ENCODE measurements at places on chromosomes 3 and 15.

- H3K4me3 ChIP-seq, result peak within 1 kb of the TSS; percentile 93
- peak; percentile 82 for DNase-seq
- H3K36me3 ChIP-seq, result peaks cover 42% of the 10 kb centered on the region
- peaks cover 56% of the 10 kb centered on the region for H3K4me1 ChIP-seq
These were observed at the start of gene ANXA2 for GRCh38 chr15:60397772-60398445. Gene ANXA2 (minus strand): TSS chr15:60397986. CDS start chr15:60386075, 11,911 bp downstream.

- no peak overlapping the region for H3K4me3 ChIP-seq
- DNase-seq, result no peak
- no peaks in the 10 kb centered on the region for H3K4me1 ChIP-seq
- H3K27me3 ChIP-seq, result peaks cover 7% of the 10 kb centered on the region
- H3K27ac ChIP-seq, result no peak overlapping the region
These were observed 279.3 kb upstream of the RASGRP1 start for GRCh38 chr15:38843736-38844590.

- no peaks in the 10 kb centered on the region for H3K4me1 ChIP-seq
- no peaks in the 10 kb centered on the region for H3K36me3 ChIP-seq
- no peaks in the 10 kb centered on the region for H3K27me3 ChIP-seq
- no peak overlapping the region for H3K27ac ChIP-seq
- H3K4me3 ChIP-seq, result no peak overlapping the region
These were observed 79.5 kb downstream of the FBLN2 start for GRCh38 chr3:13628432-13628831.

DNA sequence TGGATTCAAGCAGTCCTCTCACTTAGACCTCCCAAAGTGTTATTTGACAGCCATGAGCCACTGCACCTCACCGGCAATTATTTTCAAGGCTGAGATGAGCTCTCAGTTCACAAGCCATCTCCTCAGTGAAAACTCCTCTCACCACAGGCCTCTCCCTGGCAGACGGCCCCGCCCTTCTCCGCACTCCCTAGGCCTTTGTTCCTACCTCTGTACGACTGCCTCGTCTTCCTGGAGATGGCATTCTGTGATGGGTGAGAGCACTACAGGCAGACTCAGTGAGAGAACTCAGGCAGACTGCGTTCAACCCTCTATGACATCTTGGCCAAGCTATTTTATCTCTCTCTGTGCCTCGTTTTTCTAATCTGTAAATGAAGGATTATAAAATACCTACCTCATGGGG, 67.0 kb upstream of the TPM1 start:
- DNase-seq, result no peak
- H3K4me1 ChIP-seq, result no peaks in the 10 kb centered on the region
- no peak overlapping the region for H3K4me3 ChIP-seq
- H3K27ac ChIP-seq, result no peak overlapping the region
- peaks cover 9% of the 10 kb centered on the region for H3K27me3 ChIP-seq

- no peak overlapping the region for H3K4me3 ChIP-seq
- peaks cover 2% of the 10 kb centered on the region for H3K4me1 ChIP-seq
- H3K27ac ChIP-seq, result no peak overlapping the region
- peaks cover 31% of the 10 kb centered on the region for H3K27me3 ChIP-seq
- DNase-seq, result no peak
These were observed 118.1 kb downstream of the CACNA1D start for GRCh38 chr3:53612508-53612907.

GRCh38 chr15:100769043-100769974, 110.3 kb upstream of the ALDH1A3 start:
- no peak overlapping the region for H3K4me3 ChIP-seq
- no peak overlapping the region for H3K27ac ChIP-seq
- H3K4me1 ChIP-seq, result no peaks in the 10 kb centered on the region
- no peaks in the 10 kb centered on the region for H3K27me3 ChIP-seq

GRCh38 chr15:73886717-73887345, 13.5 kb downstream of the TBC1D21 start:
- no peak overlapping the region for H3K4me3 ChIP-seq
- no peak overlapping the region for H3K27ac ChIP-seq
- no peak for DNase-seq
- H3K27me3 ChIP-seq, result peaks cover 14% of the 10 kb centered on the region

DNA sequence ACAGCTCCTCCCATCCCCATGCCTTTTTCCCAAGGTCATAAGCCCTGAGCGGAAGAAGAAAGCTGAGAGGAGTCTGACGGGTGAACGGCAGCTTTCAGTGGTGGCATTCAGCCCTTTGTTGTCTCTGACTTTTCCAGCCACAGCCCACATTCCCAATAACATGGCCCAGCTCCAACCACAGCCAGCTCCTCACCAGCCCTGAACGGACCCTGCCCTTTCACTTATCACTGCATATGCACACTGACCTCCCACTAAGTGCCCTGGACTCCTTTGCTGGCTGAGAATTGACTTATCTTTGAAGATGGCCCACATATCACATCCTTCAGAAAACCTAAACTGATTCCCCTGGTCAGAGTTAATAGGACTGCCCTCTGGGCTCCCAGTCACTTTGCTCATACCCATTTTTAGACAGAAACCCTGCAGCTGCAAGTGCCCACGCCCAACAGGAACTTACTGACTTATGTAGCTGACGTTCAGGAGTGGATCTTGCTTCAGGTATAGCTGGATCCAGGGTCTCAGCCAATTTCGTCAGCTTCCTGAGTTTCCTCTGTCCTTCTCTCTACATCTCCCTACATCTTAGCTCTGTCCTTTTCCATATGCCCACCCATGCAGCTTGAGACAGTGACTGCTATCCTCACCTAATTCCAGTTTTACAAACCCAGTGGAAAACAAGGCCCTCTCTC, 348.5 kb upstream of the PROK2 start:
- H3K4me1 ChIP-seq, result peaks cover 16% of the 10 kb centered on the region
- DNase-seq, result no peak
- H3K27me3 ChIP-seq, result no peaks in the 10 kb centered on the region
- no peak overlapping the region for H3K4me3 ChIP-seq

- no peak overlapping the region for H3K27ac ChIP-seq
- no peak for DNase-seq
- no peaks in the 10 kb centered on the region for H3K27me3 ChIP-seq
- H3K36me3 ChIP-seq, result peaks cover 4% of the 10 kb centered on the region
- H3K4me1 ChIP-seq, result peaks cover 18% of the 10 kb centered on the region
- H3K4me3 ChIP-seq, result no peak overlapping the region
These were observed 884.8 kb downstream of the FHIT start for GRCh38 chr3:60366486-60366885.

DNA sequence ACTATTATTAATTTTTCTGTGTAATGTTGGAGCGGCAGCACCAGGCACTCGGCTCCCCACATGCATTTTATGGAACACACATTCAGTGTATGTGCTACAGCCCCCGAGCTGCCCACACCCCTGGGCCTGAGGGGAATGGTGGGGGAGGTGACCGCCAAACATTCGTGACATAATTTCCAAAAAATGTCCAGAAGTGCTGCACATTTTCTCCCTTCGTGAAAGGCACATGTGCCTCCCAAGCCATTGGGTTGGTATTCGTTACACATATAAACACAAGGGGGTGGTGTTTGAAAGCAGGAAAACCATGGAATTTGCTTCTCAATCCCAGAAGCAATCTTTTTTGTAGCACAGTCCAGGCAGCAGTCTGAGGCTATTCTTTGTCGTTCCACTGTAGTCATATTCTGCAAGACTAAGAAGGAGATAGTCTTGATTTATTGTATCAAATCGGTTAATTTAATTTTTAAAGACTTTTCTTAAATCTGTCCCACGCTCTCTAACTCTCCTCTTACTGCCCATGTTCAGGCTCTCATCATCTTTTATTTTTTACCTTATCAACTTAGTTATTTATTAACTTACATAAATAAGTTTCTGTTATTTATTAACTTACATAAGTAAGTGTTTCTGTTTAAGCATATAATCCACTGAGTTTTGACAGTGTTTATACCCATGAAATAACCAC, 39.2 kb upstream of the POLR2M start:
- H3K27me3 ChIP-seq, result peaks cover 26% of the 10 kb centered on the region
- no peak overlapping the region for H3K4me3 ChIP-seq
- no peak for DNase-seq
- H3K4me1 ChIP-seq, result no peaks in the 10 kb centered on the region
- H3K36me3 ChIP-seq, result no peaks in the 10 kb centered on the region

- H3K36me3 ChIP-seq, result peaks cover 1% of the 10 kb centered on the region
- peaks cover 13% of the 10 kb centered on the region for H3K4me1 ChIP-seq
- peak within 1 kb of the TSS; percentile 66 for H3K27ac ChIP-seq
- DNase-seq, result no peak
These were observed at the start of gene MAP4 for GRCh38 chr3:48016301-48016973. Gene MAP4 (minus strand): TSS chr3:48016416. CDS start chr3:47998860, 17,556 bp downstream.

GRCh38 chr3:161171639-161172552, 49.2 kb upstream of the NMD3 start:
- H3K4me1 ChIP-seq, result no peaks in the 10 kb centered on the region
- no peak for DNase-seq
- H3K27me3 ChIP-seq, result no peaks in the 10 kb centered on the region
- H3K4me3 ChIP-seq, result no peak overlapping the region

- peak; percentile 45 for DNase-seq
- H3K4me1 ChIP-seq, result peaks cover 68% of the 10 kb centered on the region
- peak overlapping the region; percentile 67 for H3K4me3 ChIP-seq
- H3K27me3 ChIP-seq, result no peaks in the 10 kb centered on the region
- H3K36me3 ChIP-seq, result peaks cover 12% of the 10 kb centered on the region
These were observed 70.6 kb upstream of the BHLHE40 start for GRCh38 chr3:4908433-4909156.

DNA sequence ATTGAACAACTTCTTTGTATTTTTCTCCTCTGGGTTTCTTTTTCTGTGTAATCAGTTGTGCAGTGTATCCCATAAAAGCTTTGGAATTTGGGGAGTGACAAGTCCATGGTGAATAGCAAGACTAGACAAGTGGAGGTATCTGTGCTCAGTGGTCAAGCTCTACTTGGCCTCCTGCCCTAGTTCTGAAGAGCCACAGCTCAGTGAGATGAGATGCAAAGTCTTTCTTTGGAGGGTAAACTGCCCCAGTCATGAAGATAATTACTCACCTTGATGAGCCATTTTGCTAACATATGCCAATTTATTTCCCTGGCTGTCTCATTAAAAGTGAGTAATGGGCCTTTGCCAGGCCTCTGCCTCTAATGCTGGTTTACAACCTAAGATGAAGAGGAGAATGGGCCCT, 271.2 kb upstream of the TRIM42 start:
- H3K36me3 ChIP-seq, result no peaks in the 10 kb centered on the region
- DNase-seq, result no peak
- H3K4me3 ChIP-seq, result no peak overlapping the region
- no peaks in the 10 kb centered on the region for H3K27me3 ChIP-seq
- H3K4me1 ChIP-seq, result no peaks in the 10 kb centered on the region

DNA sequence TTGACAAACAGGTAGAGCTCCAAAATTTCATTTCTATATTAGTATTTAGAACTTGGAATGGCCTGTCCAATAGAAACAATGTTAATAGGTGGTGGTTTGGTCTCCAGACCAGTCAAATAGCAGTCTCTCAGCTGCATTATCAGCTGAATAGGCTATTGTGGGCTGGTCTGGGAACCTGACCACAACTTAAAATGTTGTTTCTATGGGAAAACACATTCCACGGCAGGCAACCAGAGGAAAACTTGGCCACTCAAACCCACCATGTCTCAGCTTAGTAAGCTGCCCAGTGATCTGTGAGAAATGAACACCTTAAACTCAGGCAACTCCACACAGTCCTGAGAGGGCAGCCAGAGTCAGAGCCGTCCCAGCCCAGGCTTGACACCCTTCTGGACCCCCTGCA, 20.4 kb downstream of the FBN1 start:
- H3K36me3 ChIP-seq, result no peaks in the 10 kb centered on the region
- H3K27ac ChIP-seq, result no peak overlapping the region
- no peaks in the 10 kb centered on the region for H3K4me1 ChIP-seq
- peaks cover 5% of the 10 kb centered on the region for H3K27me3 ChIP-seq

- H3K27me3 ChIP-seq, result no peaks in the 10 kb centered on the region
- no peaks in the 10 kb centered on the region for H3K4me1 ChIP-seq
- H3K4me3 ChIP-seq, result no peak overlapping the region
- no peak for DNase-seq
These were observed 906.0 kb upstream of the ALCAM start for GRCh38 chr3:104460477-104461406.

DNA sequence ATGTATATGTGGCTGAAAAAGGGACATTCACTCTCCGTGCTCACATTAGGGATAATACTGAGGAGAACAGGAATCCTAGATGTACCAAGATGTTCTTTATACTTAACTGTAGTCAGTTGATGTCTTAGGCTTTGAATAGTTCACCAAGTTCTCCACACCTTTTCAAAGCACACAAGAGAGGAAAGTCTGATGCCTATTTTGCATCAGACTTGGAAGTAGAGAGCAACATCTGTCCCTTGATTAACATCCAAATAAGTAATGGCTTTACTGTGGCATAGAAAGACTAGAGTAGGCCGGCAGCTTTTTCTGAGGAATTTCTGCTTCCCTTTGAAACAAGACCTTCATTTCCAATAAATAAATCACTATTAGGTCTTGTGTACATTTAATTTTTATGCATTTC, 34.0 kb downstream of the PIGB start:
- H3K4me3 ChIP-seq, result no peak overlapping the region
- DNase-seq, result no peak
- no peaks in the 10 kb centered on the region for H3K27me3 ChIP-seq
- H3K4me1 ChIP-seq, result no peaks in the 10 kb centered on the region
- H3K27ac ChIP-seq, result no peak overlapping the region

DNA sequence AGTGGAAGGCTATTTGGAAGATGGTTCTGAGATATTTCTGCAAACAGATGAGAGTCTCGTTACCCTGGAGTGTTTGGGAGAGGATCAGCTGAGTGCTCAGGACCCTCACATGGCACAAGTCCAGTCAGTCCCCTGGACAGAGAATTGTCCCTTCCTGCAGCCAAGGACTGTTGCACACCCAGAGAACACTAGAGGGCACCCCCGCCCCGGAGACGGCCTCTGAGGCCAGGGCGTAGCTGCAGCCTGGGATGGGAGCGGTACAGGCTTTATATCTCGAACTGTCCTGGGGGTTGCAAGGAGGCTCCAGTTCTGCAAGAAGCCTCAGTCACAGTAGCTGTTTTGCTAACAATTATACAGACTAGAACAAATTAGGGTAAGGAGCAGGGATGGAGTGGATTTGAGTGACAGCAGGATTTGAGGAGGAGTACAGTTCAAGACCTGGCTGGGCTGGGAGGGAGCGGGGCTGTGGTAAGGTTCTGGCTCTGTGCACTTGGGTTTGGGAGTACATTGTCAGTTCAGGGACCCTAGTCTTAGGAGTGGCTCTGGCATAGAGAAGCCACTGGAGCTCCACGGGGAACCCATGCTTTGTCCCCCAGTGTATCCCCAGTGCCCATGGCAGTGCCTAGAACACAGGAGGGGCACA, 67.6 kb upstream of the HACD2 start:
- DNase-seq, result peak; percentile 21
- peaks cover 2% of the 10 kb centered on the region for H3K27me3 ChIP-seq
- H3K4me1 ChIP-seq, result no peaks in the 10 kb centered on the region
- no peak overlapping the region for H3K4me3 ChIP-seq
- H3K36me3 ChIP-seq, result no peaks in the 10 kb centered on the region

GRCh38 chr3:46612324-46612723, at the start of gene FAM240A:
Gene FAM240A (plus strand): TSS chr3:46612525. CDS start chr3:46612684, 159 bp downstream.
- no peak within 1 kb of the TSS for H3K27ac ChIP-seq
- H3K36me3 ChIP-seq, result no peaks in the 10 kb centered on the region
- no peak for DNase-seq
- peaks cover 30% of the 10 kb centered on the region for H3K27me3 ChIP-seq
- H3K4me1 ChIP-seq, result no peaks in the 10 kb centered on the region
- no peak within 1 kb of the TSS for H3K4me3 ChIP-seq

GRCh38 chr3:20320489-20320888, 134.5 kb upstream of the SGO1 start:
- no peak for DNase-seq
- H3K27ac ChIP-seq, result no peak overlapping the region
- H3K36me3 ChIP-seq, result no peaks in the 10 kb centered on the region
- H3K27me3 ChIP-seq, result no peaks in the 10 kb centered on the region

- no peaks in the 10 kb centered on the region for H3K36me3 ChIP-seq
- peaks cover 5% of the 10 kb centered on the region for H3K4me1 ChIP-seq
- no peak overlapping the region for H3K4me3 ChIP-seq
- no peak overlapping the region for H3K27ac ChIP-seq
- DNase-seq, result no peak
These were observed 33.5 kb downstream of the MYL3 start for GRCh38 chr3:46829699-46830208.

Measured in T-helper 2 cell treated with Interferon-gamma antibody and Interleukin-4, amounts not matched to agents 5 μg/mL and 100 μg/mL, for 36 hours (primary cell).